ENCODE measurements at places on chromosomes 12 and 14.

GRCh38 chr12:8709124-8709830 is 11.5 kb downstream of the RIMKLB start:
- no peak for DNase-seq

- DNase-seq: no peak
These were observed 202.8 kb downstream of the ANO2 start for GRCh38 chr12:5742258-5742657.

- no peak for DNase-seq
These were observed 78.1 kb downstream of the ABCD2 start for GRCh38 chr12:39541471-39541870.

GRCh38 chr12:96303653-96304052 is 96.6 kb downstream of the CDK17 start:
- DNase-seq: no peak

GRCh38 chr14:29971101-29971500 is 43.5 kb upstream of the PRKD1 start:
- DNase-seq: no peak

GRCh38 chr14:89578156-89578555 is 161.1 kb upstream of the FOXN3 start:
- no peak for DNase-seq

DNA sequence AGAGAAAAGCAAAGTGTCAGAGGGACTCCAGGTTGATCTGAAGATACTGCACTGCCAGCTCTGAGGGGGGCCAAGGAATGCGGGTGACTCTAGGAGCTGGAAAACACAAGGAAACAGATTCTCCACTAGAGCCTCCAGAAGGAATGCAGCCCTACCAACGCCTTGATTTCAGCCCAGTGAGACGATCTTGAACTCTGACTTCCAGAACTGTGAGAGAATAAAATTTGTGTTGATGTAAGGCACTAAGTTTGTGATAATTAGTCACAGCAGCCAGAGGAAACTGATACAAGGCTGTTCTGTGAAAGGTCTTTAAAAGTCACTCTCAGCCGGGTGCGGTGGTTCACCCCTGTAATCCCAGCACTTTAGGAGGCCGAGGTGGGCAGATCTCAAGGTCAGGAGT is 34.2 kb downstream of the CKAP4 start:
- DNase-seq: no peak

- no peak for DNase-seq
These were observed 167.1 kb downstream of the CHST11 start for GRCh38 chr12:104623883-104624282.

DNA sequence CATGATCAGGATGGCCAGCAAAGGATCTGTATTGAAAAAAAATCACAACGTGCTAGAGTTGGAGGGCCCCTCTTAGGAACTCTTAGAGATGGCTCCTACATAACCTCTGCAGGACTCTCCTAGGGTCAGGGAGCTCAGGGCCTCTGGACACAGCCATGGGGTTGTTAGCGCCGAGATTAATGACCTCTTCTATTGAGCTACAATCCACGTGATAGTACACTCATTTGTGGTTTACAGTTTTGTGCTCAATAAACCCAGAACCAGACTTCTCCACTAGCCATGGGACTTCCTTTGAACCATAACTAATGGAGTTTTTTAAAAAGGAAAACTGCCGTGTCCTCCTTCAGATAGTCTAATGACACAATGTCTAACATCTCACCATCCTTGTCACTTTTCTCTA is 29.6 kb upstream of the HDAC7 start:
- no peak for DNase-seq

DNA sequence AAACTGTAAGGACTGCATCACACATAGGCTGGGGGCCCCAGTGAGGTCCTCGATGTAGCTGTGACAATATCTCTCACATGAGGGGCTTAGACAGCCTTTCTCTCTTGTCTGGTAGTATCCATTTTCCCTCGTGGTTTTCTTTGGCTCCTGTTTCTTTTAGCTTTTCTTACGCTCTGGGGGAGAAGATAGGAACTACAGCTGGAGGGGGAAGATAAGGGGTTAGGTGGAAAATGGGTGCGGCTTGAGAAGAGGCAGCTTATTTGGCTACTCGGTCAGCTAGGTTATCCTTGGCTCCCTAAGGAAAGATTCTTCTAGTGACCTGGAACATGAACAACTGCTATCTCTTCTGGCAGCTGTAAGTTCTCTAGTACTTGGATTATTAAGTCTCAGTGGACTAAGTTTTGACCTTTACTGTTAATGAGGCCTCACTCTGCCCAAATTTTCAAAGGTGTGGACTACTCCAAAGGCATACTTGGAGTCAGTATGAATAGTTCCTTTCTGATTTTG is 28.7 kb upstream of the CPNE8 start:
- no peak for DNase-seq

GRCh38 chr12:122064025-122064777 is 14.4 kb upstream of the MLXIP start:
- peak; percentile 50 for DNase-seq

DNA sequence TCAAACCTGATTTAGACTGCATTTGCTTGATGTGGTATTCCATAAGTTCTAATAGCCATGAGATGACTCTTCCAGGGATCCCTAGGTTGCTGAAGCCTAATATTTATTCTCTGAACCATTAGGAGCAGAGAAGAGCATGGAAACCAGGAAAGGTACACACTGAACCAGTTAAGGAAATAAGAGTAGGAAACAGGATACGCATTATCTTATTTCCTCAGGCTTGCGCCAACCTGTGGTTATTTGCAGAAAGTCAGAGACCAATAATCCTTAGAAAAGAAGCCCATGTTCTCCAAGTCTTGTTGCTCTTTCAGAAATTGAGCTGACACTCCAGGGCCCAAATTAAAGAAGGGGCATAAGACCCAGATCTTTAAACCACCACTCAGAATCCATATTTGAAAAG is 41.8 kb upstream of the SMUG1 start:
- no peak for DNase-seq

DNA sequence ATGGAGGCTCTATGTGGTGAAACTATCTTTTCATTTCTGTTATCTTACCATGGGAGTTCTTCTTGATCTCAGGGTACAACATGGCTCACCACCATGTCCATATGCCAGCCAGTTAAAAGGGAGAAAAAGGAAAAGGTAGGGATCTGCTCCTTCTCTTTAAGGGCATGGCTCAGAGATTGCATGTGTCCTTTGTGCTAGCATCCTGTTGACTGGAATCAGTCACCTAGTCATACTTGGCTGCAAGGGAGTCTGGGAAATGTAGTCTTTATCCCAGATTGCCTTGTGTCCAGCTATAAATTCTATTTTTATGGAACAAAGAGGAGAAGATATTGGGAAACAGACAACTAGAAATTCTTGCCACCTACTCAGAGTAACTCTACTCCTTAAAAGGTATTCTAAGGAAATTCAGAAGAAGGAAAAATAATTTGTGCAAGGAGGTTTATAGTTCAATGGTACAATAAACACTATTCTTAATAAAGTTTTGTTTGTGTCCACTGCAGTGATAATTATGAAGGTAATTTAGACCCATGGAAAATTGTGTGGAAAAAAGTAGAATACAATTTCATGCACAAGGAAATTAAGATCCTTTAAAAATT is 86.4 kb upstream of the RPH3A start:
- DNase-seq: no peak

DNA sequence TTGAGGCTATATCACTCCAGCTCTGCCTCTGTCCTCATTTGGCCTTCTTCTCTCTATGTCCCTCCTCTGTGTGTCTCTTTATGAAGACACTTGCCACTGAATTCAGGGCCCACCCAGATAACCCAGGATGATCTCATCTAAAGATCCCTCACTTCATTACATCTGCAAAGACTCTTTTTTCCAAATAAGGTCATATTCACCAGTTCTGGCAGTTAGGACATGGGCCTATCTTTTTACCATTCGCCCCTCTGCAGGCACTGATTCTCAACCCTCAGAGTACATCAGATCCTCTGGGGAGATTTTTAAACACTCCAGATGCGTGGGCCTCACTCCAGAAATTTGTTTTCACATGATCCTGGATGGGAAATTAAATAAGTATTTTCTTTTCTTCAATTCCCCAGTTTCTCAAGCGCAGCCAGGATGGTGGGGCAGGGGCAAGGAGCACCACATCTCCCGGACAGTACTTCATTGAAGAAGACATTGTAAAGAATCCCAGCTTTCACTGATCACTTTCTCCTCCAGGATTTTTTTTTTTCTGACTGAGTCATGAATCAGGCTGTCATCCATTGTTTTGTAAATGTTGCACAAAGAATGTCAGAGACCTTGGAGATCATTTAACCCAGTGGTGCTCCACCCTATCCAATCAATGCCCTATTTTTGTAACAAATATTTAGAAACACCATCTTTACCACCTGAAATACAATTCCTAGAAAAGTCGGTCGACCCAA is 27.4 kb downstream of the CRACR2A start:
- DNase-seq: no peak

- DNase-seq: no peak
These were observed 468.7 kb downstream of the NOVA1 start for GRCh38 chr14:26128931-26129671.

- no peak for DNase-seq
These were observed 371.7 kb downstream of the DPF3 start for GRCh38 chr14:72521968-72522741.
